WTC11 (cell line): ENCODE measurements at places on chromosomes 7 and 10. TPM values are rescaled to one million over a fixed set of nuclear protein-coding genes. Genes with fewer than 3 reads are reported as not detected.

ANKRD16 gene
- total RNA-seq, result 12.2 to 13.6 TPM (median 12.6 TPM) in 3 replicates

INTS1 gene
- 143 to 161 TPM (median 150 TPM) in 3 replicates for total RNA-seq

GPR37 gene
- 10.9 to 20.4 TPM (median 11.3 TPM) in 3 replicates for total RNA-seq

INA gene
- 16.6 to 20.3 TPM (median 17.3 TPM) in 3 replicates for total RNA-seq

AKR1D1 gene
- total RNA-seq, result 0.14 to 0.24 TPM (median 0.18 TPM) in 3 replicates

NKX2-3 gene
- total RNA-seq, result not detected in 3 replicates

CNNM1 gene
- 0.90 to 1.4 TPM (median 1.1 TPM) in 3 replicates for total RNA-seq

RTKN2 gene
- 16.7 to 20.5 TPM (median 16.8 TPM) in 3 replicates for total RNA-seq

ZNF804B gene
- total RNA-seq, result 0.04 TPM in 1 of 3 replicates, not detected in the others

MYOF gene
- 1.4 to 2.2 TPM (median 1.8 TPM) in 3 replicates for total RNA-seq

SNCG gene
- 8.4 to 14.3 TPM (median 12.0 TPM) in 3 replicates for total RNA-seq

FAM13C gene
- total RNA-seq, result 0.82 to 1.5 TPM (median 0.89 TPM) in 3 replicates

C10orf95 gene
- 0.57 to 0.96 TPM (median 0.87 TPM) in 3 replicates for total RNA-seq

GSTO2 gene
- total RNA-seq, result 10.7 to 18.7 TPM (median 17.6 TPM) in 3 replicates

SPDYE6 gene
- not detected in 3 replicates for total RNA-seq

ASIC3 gene
- total RNA-seq, result 3.4 to 5.5 TPM (median 5.2 TPM) in 3 replicates

BBIP1 gene
- 19.0 to 26.7 TPM (median 23.3 TPM) in 3 replicates for total RNA-seq
